IMR-90 (cell line): ENCODE measurements at places on chromosomes 3 and 15. TPM values are rescaled to one million over a fixed set of nuclear protein-coding genes. Genes with fewer than 3 reads are reported as not detected.

IMPG2 gene
- total RNA-seq: 0.18 and 0.28 TPM in 2 replicates

NR1I2 gene
- total RNA-seq: not detected in 2 replicates

CPLX3 gene
- not detected in 2 replicates for total RNA-seq

- H3K27ac ChIP-seq: no peak overlapping the region
- H3K27me3 ChIP-seq: no peaks in the 10 kb centered on the region
- H3K36me3 ChIP-seq: no peaks in the 10 kb centered on the region
- no peak for DNase-seq
- peaks cover 7% of the 10 kb centered on the region for H3K4me1 ChIP-seq
Observed at GRCh38 chr3:187926620-187927019, 181.4 kb upstream of the BCL6 start.

GRCh38 chr15:76642671-76643070 lies 262.5 kb downstream of the SCAPER start:
- DNase-seq: no peak
- H3K4me3 ChIP-seq: no peak overlapping the region
- H3K27ac ChIP-seq: no peak overlapping the region
- H3K36me3 ChIP-seq: peaks cover 2% of the 10 kb centered on the region
- 0 out of 2 replicates have a peak, but pooled peaks cover 1% of the 10 kb centered on the region for H3K4me1 ChIP-seq

GRCh38 chr15:87871731-87872320 lies 384.7 kb downstream of the NTRK3 start:
- H3K4me3 ChIP-seq: no peak overlapping the region
- no peaks in the 10 kb centered on the region for H3K36me3 ChIP-seq
- peak; percentile 43 for DNase-seq
- peak overlapping the region; percentile 33; the same call in 1 of the 2 replicates for H3K27ac ChIP-seq

- no peaks in the 10 kb centered on the region for H3K4me1 ChIP-seq
- H3K27ac ChIP-seq: no peak overlapping the region
Observed at GRCh38 chr3:196197524-196197923, 13.7 kb downstream of the ZDHHC19 start.

DNA sequence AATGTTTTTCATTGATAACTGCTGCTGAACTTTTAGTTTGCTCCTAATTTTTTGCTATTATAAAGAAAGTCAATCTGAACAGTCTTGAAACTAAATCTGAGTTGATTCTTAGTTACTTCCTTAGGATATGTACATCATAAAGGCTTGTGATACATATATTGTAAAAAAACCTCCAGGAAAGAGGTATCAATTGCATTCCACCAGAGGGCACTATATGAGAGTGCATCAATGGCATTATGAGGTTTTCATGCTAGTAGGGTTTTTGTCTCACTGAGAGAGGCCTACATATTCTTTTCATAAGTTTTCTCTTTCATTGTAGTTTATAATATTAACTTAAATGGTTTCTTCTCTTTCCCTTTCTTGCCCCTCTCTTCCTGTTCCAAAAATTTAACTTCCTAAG lies 46.9 kb downstream of the PIK3R4 start:
- no peaks in the 10 kb centered on the region for H3K4me1 ChIP-seq
- peak; percentile 9 for DNase-seq
- H3K27me3 ChIP-seq: no peaks in the 10 kb centered on the region
- H3K27ac ChIP-seq: no peak overlapping the region
- H3K4me3 ChIP-seq: no peak overlapping the region

DNA sequence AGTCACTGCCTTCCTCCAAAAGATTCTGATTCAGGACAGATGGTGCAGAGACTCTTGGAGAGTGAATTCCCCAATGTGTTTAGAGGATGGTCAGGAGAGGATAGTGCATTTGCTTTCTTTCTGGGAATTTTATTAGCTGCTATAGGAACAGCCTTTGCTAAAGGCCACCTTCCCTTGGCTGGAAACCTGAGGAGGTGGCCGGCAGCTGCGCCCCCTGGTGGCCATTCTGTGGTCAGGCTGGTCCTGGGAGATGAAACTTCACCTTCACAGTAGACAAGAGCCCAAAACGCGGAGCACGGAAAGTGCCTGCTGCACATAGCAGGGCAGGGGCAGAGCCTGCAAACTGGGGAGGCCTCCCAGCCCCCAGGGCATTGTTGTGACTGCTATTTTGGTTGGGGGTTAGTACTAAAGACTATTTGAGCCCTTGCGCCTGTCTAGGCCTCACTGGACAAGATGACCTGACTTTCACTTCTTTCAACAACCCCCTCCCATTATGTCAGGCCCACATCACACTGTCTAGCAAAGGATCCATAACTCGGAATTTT lies 34.3 kb downstream of the SEC22C start:
- H3K4me1 ChIP-seq: no peaks in the 10 kb centered on the region; the same call in 1 of the 2 replicates
- DNase-seq: peak; percentile 44
- no peak overlapping the region for H3K27ac ChIP-seq
- H3K36me3 ChIP-seq: peaks cover 3% of the 10 kb centered on the region
- no peaks in the 10 kb centered on the region for H3K27me3 ChIP-seq

GRCh38 chr3:176807938-176808337 lies 389.3 kb downstream of the TBL1XR1 start:
- no peak for DNase-seq
- H3K27ac ChIP-seq: no peak overlapping the region
- H3K4me1 ChIP-seq: no peaks in the 10 kb centered on the region

SERPINI2 gene
- not detected in 2 replicates for total RNA-seq

REC114 gene
- not detected in 2 replicates for total RNA-seq

CYP1A2 gene
- not detected in 2 replicates for total RNA-seq

EFHB gene
- under 0.01 TPM in 2 replicates for total RNA-seq

DNA sequence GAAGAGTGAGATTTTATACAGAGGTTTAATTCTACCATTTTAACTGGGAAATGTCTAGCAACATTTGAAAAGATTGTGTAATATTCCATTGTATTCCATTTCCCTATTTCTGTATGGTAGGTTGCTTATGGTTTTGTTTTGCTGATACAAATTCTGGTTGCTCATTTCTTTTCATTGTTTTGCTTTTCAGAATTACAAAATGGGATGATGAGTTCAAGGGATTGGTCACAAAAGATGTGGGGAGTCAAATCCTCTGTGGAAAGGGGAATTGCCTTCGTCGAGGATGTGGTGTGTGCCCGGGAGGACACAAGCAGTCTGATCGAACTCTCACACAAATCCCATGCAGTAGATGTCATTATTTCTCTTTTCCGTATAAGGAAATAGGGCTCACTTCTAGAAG lies 18.3 kb downstream of the SLCO3A1 start:
- no peaks in the 10 kb centered on the region for H3K36me3 ChIP-seq
- DNase-seq: no peak
- peaks cover 7% of the 10 kb centered on the region for H3K4me1 ChIP-seq
- no peaks in the 10 kb centered on the region for H3K27me3 ChIP-seq
- no peak overlapping the region for H3K4me3 ChIP-seq
- H3K27ac ChIP-seq: no peak overlapping the region

DNA sequence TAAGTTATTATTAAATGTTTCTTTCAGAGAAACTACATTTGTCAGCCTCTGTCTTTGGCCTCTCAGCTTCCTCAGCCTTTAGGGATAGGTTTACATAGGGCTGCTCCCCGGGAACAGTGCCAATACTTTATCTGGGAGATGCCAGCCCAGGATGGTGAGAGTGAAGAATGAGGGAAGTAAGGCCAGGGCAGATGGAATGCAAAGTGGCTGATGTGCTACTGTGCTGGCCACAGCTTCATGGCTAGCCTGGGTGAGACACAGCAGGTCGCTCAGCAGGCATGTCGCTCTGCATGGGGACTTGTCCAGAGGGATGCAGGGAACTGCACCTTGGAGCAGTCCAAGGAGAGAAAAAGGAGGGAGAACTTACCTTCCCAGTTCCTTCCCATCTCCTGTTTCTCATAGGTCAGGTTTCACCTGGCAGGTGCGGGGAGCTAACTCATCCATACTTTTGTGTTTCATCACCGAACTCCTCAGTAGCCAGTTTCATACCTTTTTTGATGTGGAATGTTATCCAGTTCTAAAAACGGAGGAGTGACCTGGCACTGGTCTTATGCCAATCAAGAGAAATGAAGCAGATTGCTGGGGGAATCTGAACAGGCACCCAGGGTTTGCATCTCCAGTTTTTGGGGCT lies 30.9 kb upstream of the C15orf39 start:
- no peak overlapping the region for H3K4me3 ChIP-seq
- H3K36me3 ChIP-seq: no peaks in the 10 kb centered on the region
- no peak for DNase-seq
- peaks cover 12% of the 10 kb centered on the region for H3K4me1 ChIP-seq
- no peaks in the 10 kb centered on the region for H3K27me3 ChIP-seq
- no peak overlapping the region; the same call in 1 of the 2 replicates for H3K27ac ChIP-seq

GRCh38 chr3:10602271-10602670 lies 96.9 kb upstream of the ATP2B2 start:
- H3K4me1 ChIP-seq: no peaks in the 10 kb centered on the region
- no peak for DNase-seq
- H3K4me3 ChIP-seq: no peak overlapping the region
- no peak overlapping the region for H3K27ac ChIP-seq

ARPP21 gene
- not detected in 2 replicates for total RNA-seq

DNA sequence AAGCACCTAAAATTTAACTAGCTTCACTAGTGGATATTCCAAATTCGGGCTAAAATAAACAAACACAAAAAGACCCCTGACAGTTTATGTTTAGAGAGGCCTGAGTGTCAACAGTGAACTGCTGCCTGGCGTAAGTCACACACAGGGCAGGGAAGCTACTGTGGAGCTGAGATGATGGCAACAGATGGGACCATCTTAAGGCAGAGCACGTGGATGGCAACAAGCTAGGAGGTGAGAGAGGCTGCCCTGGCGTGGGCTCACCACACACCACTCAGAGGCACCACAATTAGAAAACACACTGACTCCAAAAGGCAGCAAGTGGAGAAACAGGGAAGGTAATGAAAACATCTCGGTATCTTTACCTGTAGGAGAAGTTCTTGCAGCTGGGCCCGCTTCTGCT lies 93.3 kb downstream of the ATP1B3 start:
- H3K36me3 ChIP-seq: peaks cover 3% of the 10 kb centered on the region
- H3K4me1 ChIP-seq: no peaks in the 10 kb centered on the region
- H3K27me3 ChIP-seq: no peaks in the 10 kb centered on the region
- H3K4me3 ChIP-seq: no peak overlapping the region

- H3K27ac ChIP-seq: peak overlapping the region; percentile 29; the same call in 1 of the 2 replicates
- no peaks in the 10 kb centered on the region for H3K36me3 ChIP-seq
- peaks cover 26% of the 10 kb centered on the region for H3K4me1 ChIP-seq
- H3K4me3 ChIP-seq: no peak overlapping the region
Observed at GRCh38 chr15:82128401-82129148, 82.8 kb upstream of the MEX3B start.

CDHR4 gene
- not detected in 2 replicates for total RNA-seq

GNB4 gene
- 112 and 131 TPM in 2 replicates for total RNA-seq

GRCh38 chr3:58766587-58767282 lies 100.2 kb upstream of the FAM3D start:
- no peaks in the 10 kb centered on the region for H3K36me3 ChIP-seq
- no peaks in the 10 kb centered on the region for H3K27me3 ChIP-seq
- H3K4me1 ChIP-seq: no peaks in the 10 kb centered on the region
- H3K4me3 ChIP-seq: no peak overlapping the region

ZIC1 gene
- total RNA-seq: not detected in 2 replicates

SPINT1 gene
- total RNA-seq: 0.56 and 0.90 TPM in 2 replicates

DNA sequence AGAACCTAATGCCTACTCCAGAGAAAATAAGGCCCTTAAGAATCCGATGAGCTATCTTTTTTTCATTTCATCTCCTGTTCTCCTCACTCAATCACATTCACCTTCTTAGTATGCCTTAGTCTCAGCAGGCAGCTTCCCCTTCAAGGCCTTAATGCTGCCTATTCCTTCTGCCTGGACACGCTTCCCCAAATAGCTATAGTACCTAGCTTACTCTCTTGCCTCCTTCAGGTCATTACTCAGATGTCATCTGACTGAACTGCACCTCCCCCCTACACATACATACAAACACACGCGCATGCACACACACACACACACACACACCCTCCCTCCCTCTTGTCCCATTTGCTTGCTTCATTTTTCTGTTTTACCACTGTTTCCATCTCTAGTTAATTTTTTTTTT lies 191.5 kb upstream of the MLF1 start:
- H3K36me3 ChIP-seq: no peaks in the 10 kb centered on the region
- no peak overlapping the region for H3K4me3 ChIP-seq
- H3K27ac ChIP-seq: no peak overlapping the region
- DNase-seq: no peak
- H3K27me3 ChIP-seq: no peaks in the 10 kb centered on the region

DNA sequence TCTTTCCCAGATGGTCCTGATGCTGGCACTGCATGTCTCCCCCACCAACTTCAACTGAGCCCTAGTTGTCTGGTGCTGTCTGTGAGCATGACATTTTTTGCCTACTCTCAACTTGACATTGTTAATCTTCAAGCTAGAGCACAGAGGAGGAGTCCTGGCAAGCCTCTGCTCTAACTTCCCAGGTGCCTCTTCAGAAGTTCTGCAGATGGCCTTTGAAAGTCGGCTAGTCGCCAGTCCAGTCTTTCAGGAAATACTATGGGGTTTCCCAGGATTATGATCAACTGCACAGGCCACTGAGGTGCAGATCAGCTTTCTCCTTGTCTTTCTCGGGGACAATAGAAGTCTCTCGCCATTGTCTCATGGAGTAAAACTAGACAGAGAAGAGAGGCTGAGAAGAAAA lies 86.7 kb downstream of the ST8SIA2 start:
- H3K4me3 ChIP-seq: no peak overlapping the region
- no peaks in the 10 kb centered on the region for H3K27me3 ChIP-seq
- H3K4me1 ChIP-seq: no peaks in the 10 kb centered on the region
- H3K36me3 ChIP-seq: no peaks in the 10 kb centered on the region
- no peak for DNase-seq

GRK7 gene
- total RNA-seq: not detected in 2 replicates

DNA sequence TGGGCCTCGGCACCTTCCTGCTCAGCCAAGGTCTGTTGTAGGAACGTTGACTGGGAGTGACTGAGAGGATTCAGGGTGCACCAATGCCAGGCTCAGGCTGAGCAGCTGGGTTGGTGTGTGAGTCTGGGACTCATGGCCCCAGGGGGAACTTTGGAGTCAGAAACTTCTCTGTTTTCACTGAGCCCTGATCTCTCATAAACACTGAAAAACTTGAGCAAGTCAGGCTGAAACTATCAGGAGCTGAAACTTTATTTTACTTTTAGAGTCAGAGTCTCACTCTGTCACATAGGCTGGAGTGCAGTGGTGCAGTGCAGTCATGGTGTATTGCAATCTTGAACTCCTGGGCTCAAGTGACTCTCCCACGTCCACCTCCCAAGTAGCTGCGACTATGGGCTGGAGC lies 3.0 kb downstream of the TRAK1 start:
- DNase-seq: no peak
- peaks cover 16% of the 10 kb centered on the region for H3K4me1 ChIP-seq
- H3K27ac ChIP-seq: no peak overlapping the region
- H3K4me3 ChIP-seq: no peak overlapping the region

IL17RE gene
- 0.90 and 1.1 TPM in 2 replicates for total RNA-seq

LRRC2 gene
- total RNA-seq: 4.1 and 4.7 TPM in 2 replicates

SLC28A2 gene
- total RNA-seq: not detected in 2 replicates

FETUB gene
- not detected in 2 replicates for total RNA-seq

TMA7 gene
- 81.9 and 131 TPM in 2 replicates for total RNA-seq

GRCh38 chr15:100104245-100104644 lies 237.5 kb downstream of the ADAMTS17 start:
- no peak overlapping the region for H3K27ac ChIP-seq
- H3K36me3 ChIP-seq: no peaks in the 10 kb centered on the region
- H3K4me3 ChIP-seq: no peak overlapping the region
- no peaks in the 10 kb centered on the region for H3K4me1 ChIP-seq
- H3K27me3 ChIP-seq: no peaks in the 10 kb centered on the region

DNA sequence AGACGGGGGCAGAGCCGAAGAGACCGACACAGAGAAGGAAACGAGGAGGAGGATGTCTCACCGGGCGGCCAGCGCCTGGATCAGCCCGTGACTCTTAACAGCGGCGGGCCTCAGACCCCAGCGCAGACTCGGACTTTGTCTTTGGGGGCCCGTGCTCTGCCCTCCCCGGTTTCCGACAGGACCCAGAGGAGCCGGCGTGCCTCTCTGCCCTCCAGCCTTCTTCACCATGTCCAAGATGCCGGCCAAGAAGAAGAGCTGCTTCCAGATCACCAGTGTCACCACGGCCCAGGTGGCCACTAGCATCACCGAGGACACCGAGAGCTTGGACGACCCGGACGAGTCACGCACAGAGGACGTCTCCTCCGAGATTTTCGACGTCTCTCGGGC lies 1.0 kb downstream of the TSC22D2 start:
- no peaks in the 10 kb centered on the region for H3K27me3 ChIP-seq
- DNase-seq: no peak
- H3K4me3 ChIP-seq: peak overlapping the region; percentile 76
